Activated CD4-positive, alpha-beta T cell treated with anti-CD3 and anti-CD28 coated beads, Interleukin-2, Interleukin-6, amounts not matched to agents 100 ng/mL and 50 ng/mL, durations not matched to agents 16 hours and 8 hours (primary cell): ENCODE measurements at places on chromosomes 16 and 17.

GRCh38 chr16:35734728-35735402 is 2275.5 kb downstream of the TP53TG3F start:
- DNase-seq, result no peak

DNA sequence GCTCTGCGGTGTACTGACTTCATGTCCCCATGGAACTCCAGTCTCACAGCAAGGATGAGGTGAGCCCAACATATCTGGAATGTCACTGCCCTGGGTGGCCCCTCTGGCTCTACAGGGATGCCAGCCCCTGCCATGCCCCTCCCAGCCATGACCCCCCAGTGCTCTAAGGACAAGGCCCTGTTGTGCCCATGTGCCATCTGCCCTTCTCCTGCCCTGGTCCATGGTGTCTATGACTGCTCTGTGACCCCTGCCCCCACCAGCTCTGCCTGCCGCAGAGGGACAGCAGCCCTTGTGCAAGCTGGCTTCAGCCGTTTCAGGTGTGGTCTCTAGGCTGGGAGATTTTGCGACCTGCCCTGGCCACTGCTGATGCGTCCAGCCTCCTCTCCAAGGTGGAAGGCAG is 40.3 kb downstream of the TK2 start:
- DNase-seq, result no peak

GRCh38 chr17:561116-561515 is 153.5 kb downstream of the VPS53 start:
- peak; percentile 52 for DNase-seq

GRCh38 chr17:49798182-49798581 is 9.7 kb downstream of the KAT7 start:
- no peak for DNase-seq

GRCh38 chr16:55349867-55350266 is 25.9 kb downstream of the IRX6 start:
- no peak for DNase-seq

DNA sequence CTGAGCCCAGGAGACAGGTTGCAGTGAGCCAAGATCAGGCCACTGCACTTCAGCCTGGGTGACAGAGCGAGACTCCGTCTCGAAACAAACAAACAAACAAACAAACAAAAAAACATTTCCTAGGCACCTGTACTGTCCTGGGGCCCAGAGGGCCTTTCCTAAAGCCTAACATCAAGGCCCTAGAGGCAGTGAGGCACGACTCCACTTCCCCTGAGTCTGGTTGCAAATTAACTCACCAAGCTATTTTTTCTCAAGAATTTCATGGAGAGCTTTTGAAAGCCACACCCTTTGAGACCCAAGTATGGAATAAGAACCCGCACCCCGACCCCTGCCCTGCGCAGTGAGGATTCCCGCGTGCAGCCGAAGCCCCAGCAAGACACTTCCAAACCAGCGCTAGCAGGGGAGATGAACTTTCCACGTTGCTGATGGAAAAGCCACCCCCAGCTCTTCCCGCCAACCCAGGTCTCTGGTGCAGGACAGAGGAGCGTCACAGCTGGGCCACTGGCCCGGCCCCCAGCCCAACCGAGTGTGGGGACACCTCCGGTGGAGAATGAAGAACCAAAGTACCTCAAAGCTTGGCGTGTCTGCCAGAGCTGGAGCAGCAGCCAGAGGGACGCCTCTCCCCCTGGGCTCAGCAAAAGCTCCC is 1.2 kb downstream of the CHST5 start:
- no peak for DNase-seq

GRCh38 chr17:75848523-75849278 is 4.5 kb upstream of the UNC13D start:
- DNase-seq, result peak; percentile 83

- peak; percentile 53 for DNase-seq
Observed at GRCh38 chr16:23976524-23976923, 140.7 kb downstream of the PRKCB start.
